LHCN-M2 (cell line): ENCODE measurements at places on chromosomes 11 and 22.

GRCh38 chr11:65502274-65502554 is 3.4 kb downstream of the MALAT1 start:
- no peak for DNase-seq

DNA sequence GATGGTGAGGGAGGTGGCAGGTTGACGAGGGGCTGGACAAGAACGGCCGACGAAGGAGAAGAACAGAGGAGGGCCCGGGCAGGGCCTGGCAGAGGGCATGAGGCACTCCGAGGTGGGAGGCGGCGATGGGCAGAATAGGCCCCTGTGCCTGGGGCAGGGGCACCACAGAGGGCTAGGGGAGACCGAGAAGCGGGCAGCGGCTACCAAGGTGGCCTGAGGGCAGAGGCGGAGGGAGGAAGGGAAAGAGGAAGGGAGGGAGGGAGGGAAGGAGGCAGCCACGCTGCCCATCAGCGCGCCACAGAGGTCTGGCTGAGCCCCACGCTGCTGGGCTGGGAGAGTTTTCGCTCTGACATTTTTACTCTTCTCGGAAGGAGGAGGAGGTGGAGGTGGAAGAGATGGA is 11.3 kb downstream of the LSP1 start:
- no peak for DNase-seq

DNA sequence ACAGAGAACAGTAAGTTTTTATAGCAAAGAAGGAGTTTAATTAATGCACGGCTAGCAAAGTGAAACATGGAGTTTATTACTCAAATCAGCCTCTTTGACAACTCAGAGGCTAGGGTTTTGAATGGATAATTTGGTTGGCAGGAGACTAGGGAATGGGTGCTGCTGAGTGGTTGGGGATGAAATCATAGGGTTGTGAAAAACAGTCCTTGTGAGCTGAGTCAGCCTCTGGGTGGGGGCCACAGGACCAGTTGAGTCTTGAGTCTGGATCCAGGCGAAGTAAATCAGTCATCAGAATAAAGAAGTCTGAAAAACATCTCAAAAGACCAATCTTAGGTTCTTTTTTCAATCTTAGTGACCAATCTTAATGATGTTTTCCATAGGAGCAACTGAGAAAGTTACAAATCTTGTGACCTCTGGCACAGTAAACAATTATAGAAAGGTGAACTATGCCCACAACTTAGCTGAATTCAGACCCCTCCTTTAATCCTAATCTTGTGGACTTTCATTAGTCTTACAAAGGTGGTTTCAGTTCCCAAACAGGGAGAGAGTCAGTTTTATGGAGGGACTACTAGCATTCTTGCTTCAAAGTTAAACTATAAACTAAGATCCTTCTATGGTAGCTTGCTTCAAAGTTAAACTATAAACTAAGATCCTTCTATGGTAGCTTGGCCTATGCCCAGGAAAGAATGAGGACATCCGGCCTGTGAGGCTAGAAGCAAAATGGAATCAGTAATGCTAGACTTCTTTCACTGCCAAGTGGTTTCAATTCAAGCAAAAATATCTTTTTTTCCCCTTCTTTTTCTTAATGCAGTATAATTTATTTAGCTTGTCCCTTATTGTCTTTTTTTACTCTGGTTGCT is 84.5 kb downstream of the AASDHPPT start:
- no peak for DNase-seq

DNA sequence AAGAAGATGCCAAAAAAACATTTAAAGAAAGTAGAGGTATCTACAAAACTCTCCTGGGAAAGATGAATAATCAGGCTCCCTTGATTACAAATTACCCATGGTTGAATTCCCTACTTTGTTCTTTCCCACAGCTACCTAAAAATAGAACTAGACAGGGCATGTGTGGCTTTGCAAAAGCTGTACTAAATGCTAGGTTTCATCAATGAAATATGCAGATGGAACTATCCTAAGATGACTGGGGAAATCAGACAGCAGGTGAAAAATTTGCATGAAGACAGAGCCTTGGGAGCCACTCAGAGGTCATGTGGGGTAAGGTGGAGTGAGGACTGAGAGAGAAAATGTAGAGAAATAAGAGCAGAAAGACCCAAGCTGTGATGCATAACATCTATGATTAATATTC is 14.7 kb downstream of the LAYN start:
- DNase-seq = peak; percentile 86

GRCh38 chr11:17548444-17548843 is 1.4 kb downstream of the OTOG start:
- no peak for DNase-seq
